ENCODE measurements at places on chromosomes 12 and 14.

DNA sequence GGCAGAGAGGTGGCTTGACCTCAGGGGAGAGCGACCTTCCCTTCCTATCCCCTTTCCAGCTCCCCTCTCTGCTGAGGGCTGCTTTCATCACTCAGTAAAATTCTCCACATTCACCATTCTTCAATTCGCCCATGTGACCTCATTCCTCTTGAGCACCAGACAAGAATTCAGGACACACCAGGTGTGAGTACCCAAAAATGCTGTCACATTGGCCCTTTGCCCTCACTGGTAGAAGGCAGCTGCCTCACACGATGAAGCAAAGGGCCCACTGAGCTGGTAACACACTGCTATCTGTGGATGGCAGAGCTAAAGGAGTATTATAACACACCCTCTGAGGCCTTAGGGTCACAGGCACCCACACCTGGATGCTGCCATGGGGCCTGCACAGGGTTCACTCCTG lies 59.7 kb downstream of the SSH1 start:
- DNase-seq: no peak

DNA sequence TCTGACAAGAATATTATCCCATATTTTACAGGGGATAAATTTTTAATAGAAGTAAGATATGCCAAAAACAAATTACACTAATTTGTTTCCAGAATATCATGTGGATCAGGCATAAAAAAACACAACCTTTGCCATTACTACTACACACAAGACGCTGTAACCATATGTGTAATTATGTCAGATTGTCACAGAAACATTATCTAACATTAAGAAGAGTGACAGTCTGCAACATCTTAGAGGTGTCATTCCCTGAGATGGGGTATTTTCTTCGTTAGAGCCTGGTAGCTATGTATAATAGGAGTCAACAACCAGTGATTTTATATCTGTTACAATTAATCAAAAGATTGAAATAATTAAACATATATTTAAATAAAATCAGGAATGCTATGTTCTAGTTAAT lies 518.9 kb downstream of the RERGL start:
- no peak for DNase-seq

DNA sequence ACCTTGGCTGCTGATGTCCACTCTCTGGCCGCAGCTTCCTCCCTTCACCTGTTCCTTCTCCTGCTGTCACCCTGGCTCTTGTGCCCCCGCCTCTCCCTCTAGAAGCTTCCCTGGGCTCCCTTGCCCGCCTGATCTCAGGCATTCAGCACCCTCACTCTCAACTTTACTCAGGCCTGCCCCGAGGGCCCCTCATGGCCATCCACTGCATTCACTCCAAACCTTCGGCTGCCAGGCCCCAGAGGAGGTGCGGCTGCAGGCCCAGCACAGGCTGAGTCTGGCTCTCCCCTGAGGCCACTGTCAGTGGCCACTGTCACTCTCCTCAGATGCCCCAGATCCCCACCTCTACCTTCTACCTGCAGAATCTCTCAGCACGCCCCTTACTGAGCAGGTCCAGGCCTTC lies 183.9 kb downstream of the ZFP36L1 start:
- DNase-seq: no peak

DNA sequence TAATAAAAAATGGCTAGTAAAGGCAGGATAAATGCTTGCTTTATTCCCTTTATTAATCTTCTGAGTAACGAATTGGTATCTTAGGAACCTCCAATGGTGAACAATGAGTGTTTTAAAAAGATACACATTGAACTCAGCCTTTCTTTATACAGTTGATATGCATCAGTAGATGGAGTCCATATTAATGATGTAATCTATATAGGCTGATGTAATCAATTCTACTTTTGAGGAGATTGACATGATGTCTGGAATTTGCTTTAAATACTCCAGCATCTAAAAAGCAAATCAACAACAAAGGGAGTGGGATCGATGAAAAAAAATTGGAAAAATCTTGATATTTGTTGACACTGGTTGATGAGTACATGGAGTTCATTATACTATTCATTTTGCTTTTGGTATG lies 106.2 kb downstream of the ANO4 start:
- no peak for DNase-seq

DNA sequence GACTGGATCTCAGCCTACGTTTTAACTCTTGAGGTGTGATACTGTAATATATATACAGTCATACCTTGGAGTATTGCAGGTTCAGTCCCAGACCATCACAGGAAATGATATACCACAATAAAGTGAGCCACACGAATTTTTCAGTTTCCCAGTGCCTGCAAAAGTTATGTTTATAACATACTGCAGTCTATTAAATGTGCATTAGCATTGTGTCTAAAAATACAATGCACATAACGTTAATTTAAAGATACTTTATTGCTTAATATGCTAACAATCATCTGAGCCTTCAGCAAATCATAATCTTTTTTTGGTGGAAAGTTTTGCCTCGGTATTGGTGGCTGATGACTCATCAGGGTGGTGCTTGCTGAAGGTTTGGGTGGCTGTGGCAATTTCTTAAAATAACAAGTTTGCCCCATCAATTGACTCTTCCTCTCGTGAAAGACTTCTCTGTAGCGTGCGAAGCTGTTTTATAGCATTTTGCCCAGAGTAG lies 18.9 kb downstream of the PYROXD1 start:
- DNase-seq: no peak

DNA sequence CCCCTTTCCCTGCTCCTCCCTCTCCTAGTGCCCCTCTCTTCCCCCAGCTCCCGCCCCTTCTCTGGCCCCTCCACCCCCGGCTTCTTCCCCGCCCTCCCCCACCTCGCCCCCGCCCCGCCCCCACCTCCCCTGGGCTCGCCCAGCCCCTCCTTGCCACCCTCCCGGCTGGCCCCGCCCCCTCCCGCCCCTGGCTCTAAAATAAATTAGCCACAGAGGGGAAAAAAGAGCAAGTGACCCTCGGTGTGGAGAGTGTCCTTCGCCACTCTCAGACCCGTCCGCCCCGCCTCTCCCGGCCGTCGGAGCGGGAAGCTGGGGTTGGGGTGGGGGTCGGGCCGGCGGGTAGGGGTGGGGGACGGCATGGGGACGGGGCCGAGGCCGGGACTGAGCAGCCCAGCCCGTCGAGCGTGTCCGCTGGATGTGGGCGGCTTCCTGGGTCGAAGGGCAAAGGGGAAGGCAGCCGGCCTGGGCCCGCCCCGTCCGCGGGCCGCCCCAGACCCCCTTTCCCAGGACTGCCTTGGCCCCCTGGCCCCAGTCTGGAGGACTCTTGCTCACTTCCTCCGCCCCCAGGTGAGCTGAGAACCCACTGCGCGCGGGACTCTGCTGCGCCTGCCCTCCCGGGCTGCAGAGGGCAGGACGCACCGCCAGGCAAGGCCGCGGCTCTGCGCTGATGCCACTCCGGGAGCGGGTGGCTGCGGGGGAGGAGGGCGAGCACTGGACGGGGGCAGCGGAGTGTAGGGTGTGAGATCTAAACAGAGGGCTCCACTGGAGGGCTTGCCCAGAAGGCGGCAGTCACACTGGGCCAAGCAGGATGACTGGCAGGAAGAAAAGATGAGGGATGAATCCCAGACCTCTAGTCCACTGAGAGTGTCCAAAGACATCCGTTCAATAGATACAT lies 570 bp upstream of the FIGNL2 start:
- DNase-seq: no peak

DNA sequence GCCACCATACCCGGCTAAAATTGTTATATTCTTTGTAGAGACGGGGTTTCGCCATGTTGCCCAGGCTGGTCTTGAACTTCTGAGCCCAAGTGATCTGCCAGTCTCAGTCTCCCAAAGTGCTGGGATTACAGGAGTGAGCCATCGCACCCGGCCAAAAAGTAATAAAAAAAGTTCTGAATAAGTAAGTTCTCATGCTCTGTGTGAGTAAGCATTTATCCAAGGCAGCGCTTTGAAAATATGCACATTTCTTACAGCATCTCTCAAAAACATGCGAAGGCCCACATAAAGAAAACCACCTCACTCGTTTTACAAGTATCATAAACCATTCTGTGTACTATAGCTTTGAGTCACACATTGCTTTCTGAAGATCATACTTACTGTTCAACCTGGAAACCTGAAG lies 8.6 kb downstream of the GIT2 start:
- DNase-seq: no peak

DNA sequence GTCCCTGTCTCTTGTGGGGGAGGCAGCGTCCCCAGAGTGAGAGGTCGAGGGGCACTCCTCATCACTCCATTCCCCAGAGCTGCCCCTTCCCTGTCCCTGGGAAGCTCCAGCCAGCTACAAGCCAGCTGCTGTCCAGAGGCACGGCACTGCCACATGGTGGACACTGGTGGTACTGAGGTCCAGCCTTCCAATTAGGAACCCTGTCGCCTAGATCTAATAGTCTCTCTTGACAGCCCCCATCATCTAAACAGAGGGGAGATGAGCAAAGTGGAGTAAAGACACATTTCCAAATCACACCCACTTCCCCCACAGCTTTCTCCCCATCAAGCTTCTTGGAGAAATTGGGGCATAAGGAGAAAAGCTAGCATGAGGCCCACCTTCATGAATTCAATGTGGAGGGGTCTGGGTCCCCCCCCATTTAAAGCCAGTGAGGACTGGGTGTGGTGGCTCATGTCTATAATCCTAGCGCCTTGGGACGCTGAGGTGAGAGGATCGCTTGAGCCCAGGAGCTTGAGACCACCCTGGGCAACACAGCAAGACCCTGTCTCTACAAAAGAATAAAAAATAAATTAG lies 2.1 kb upstream of the INHBE start:
- no peak for DNase-seq

GRCh38 chr12:76264611-76265012 lies 83.6 kb downstream of the BBS10 start:
- no peak for DNase-seq

DNA sequence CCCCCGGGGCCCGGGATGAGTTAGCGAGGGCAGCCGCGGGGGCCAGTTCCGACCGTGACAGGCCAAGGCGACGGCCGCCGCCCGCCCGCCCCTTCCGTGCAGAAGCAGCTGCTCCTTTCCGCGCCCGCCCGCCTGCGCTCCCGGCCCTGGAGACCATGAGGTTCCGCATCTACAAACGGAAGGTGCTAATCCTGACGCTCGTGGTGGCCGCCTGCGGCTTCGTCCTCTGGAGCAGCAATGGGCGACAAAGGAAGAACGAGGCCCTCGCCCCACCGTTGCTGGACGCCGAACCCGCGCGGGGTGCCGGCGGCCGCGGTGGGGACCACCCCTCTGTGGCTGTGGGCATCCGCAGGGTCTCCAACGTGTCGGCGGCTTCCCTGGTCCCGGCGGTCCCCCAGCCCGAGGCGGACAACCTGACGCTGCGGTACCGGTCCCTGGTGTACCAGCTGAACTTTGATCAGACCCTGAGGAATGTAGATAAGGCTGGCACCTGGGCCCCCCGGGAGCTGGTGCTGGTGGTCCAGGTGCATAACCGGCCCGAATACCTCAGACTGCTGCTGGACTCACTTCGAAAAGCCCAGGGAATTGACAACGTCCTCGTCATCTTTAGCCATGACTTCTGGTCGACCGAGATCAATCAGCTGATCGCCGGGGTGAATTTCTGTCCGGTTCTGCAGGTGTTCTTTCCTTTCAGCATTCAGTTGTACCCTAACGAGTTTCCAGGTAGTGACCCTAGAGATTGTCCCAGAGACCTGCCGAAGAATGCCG lies 699 bp downstream of the MGAT2 start:
- no peak for DNase-seq

All from stimulated activated CD8-positive, alpha-beta memory T cell treated with anti-CD3 and anti-CD28 coated beads, Interleukin-4, amount 100 ng/mL, for 1 hour (primary cell).